ENCODE measurements at places on chromosomes 12 and 14.

DNA sequence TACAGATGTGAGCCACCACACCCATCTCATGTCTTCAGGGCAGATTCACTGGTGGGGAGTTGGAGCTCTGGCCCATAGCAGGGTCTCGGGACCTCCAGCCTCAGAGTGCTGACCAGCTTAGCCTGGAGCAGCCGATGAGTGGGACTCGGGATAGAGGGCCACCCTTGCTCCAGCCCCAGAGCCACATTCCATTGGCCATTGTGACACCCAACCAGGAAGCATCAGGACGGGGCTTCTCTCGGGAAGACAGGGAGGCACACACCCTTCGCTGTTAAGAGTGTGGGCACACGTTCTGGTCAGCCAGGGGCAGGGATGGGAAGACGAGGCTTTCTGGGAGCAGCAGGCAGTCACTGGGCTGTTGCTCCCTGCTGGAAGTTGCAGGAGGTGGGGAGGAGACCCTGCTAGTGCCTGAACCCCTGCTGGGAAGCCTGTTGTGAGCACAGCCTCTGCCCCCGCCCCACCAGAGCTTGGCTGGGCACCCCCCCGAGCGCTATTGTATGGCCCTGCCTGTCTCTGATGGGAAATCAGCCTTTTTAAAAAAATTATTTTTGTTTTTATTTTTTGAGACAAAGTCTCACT, 1.6 kb downstream of the ADGRD1 start:
- no peak for DNase-seq

- DNase-seq, result no peak
Measured at GRCh38 chr12:117051380-117051779, 47.8 kb downstream of the TESC start.

DNA sequence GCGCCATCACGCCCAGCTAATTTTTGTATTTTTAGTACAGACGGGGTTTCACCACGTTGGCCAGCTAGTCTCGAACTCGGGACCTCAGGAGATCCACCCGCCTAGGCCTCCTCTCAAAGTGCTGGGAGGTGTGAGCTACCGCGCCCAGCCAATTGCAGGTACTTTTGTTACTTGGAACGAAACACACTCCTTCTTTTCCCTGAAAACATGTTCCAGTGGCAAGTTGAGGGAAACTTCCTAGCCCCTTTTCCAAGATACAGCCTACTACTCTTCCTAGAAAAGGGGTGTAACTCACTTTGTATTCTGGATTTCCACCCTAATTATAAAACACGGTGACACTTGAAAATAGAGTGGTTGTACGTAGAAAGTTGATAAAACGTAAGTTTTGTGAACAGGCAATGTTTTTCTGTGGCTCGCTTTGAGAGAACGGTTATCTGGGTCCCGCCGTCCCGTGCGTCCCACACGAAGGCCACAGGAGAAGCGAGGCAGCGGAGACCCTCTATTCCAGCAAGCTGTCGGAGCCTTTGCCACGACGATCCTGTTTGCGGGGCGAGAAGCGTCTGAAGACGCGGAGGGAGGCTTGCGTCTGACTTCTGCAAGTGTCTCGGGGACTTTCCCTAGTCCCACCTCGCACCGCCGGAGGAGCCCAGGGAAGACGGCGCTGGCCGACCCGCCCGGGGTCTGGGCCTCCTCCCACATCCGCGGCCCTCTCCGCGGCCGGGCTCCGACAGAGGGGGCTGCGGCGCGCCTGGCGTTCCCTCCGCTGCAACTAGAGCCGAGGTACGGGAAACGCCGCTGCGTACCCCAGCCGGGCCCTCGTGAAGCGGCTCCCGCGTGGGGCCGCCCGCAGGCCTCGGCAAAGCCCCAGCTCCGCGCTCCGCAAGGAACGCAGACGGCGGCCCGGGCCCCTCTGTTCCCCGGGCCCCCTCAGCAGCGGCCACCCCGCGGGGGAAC, 745 bp downstream of the CDCA4 start:
- DNase-seq, result no peak

GRCh38 chr14:61399365-61399764, 78.0 kb downstream of the PRKCH start:
- no peak for DNase-seq

GRCh38 chr12:18436170-18436569, 174.9 kb downstream of the PIK3C2G start:
- DNase-seq, result no peak

GRCh38 chr12:133226690-133227089, 9.0 kb downstream of the ANHX start:
- DNase-seq, result no peak
